ENCODE measurements at places on chromosomes 6 and 20.

DNA sequence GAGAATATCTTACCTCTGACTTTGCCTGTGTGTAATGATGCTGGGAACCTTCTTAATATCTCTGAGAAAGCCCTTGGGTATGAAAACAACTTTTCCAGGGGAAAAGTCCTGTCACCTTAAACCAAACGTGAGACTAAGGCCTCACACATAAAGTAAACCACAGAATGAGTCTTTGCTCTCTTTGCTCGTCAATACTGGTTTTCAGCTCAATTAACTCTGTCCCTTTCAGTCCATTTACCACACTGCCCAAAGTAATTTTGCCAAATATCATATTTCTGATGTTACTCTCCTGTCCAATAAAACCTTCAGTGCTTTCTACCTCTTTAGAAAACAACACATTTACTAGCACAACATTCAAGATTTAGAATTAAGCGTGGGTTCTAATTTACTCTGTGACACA, 100.5 kb upstream of the HMGCLL1 start:
- DNase-seq = no peak

DNA sequence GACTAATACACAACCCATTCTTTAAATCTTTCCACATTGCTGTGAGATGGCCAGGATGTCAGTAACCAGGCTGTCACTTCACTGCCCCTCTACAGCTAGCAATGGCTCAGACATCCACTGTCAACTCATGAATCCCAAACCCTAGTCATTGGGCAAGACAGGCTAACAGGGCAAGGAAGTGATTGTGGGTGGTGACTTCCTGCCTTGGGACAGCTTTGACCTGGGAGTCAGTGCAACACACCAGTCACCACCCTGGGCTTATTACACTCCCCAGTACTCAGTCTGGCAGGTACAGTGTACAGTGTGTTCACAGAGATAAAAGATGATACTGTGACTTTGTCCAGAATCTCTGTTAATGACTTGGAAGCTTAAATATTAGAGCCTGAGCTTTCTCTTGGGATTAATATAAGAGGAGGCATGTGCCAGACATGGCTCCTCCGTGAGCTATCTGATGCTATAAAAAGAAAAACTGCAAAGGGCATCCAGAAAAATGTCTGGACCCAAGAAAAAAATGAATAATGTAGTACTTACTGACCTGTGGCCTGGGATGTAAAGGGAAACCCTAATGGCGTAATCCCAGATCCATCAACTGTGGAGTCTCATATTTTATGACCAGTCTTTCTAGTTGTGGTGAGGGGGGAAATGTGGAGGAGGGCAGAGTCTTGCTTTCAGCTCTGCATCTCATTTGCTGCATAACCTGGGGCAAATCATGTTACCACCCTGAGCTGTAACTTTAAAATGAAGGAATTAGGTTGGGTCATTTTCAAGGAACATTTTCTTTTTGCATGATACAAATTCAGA, 244.4 kb downstream of the SLC24A3 start:
- DNase-seq = no peak

DNA sequence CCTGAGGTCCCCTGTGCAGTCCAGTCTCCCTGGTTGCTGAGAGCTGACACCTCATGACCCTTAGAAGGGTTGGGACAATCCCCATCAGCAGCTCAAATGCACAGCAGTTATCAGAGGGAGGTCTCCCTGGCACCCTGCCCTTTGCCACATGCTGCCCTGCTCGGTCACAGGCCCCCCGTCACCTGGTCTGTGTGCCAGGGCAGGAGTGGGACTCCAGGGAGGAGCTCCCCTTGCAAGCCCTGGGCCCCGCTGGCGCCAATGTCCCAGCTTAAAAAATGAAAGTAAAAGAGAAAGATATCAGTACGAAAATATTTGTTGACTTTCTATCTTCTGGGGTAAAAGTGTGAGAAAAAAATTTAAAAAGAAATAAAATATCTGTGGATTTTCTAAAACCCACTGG, 68.1 kb upstream of the SLC22A16 start:
- no peak for DNase-seq

GRCh38 chr6:25220857-25221256, 58.3 kb upstream of the CARMIL1 start:
- no peak for DNase-seq

DNA sequence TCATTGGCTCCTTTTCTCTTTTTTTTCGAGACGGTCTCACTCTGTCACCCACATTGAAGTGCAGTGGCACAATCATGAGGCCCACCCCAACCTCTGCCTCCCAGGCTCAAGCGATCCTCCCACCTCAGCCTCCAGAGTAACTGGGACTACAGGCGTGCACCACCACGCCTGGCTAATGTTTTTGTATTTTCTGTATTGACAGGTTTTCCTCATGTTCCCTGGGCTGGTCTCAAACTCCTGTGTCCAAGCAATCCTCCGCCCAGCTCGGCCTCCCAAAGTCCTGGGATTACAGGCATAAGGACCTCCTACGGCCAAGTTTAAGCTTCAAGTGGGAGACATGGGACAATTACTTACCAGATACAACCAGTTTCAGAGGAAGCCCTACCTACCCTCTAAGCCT, 9.4 kb upstream of the POU5F1 start:
- DNase-seq = no peak

GRCh38 chr6:69622230-69622629, 174.6 kb downstream of the LMBRD1 start:
- DNase-seq = no peak

- DNase-seq = no peak
Measured at GRCh38 chr6:89679215-89680120, 40.9 kb upstream of the LYRM2 start.

DNA sequence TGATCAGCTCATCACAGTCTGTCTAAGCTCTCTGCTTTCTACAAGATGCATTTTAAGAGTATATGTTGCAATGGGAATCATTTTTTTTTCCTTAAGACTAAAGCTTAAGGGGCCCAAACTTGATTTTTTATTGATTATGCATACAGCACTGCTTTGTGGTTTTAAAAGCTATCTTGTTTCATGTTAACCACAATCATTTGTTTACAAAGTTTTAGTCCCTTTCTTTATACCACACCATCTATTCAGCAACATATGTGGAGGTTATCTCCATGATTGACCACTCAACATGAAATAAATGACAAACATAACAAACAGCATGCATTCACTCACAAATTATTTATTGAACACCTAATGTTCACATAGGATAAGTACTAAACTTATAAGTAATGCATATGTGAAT, 119.1 kb downstream of the FHL5 start:
- no peak for DNase-seq

- no peak for DNase-seq
Measured at GRCh38 chr6:111789598-111789997, 83.7 kb downstream of the FYN start.

DNA sequence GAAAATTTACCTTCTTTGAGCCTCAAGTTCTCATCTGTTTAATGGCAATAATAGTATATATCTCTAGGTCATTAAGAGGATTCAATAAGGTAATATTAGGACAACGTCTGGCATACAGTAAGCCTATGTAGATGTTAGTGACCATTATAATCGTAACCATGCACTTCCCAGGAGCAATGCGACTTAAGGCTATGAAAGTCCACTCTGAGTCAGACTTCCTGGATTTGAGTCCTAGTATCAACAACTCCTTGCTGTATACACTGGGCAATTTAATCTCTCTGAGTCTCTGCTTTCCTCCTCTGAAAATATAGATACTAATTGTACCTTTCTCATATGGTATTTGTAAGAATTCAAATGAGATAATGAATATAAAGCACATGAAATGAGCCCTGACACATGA, 168.1 kb upstream of the HDDC2 start:
- DNase-seq = no peak

GRCh38 chr6:15121977-15122550, 123.8 kb upstream of the JARID2 start:
- DNase-seq = no peak

GRCh38 chr20:11376998-11377397, 540.7 kb upstream of the BTBD3 start:
- no peak for DNase-seq

DNA sequence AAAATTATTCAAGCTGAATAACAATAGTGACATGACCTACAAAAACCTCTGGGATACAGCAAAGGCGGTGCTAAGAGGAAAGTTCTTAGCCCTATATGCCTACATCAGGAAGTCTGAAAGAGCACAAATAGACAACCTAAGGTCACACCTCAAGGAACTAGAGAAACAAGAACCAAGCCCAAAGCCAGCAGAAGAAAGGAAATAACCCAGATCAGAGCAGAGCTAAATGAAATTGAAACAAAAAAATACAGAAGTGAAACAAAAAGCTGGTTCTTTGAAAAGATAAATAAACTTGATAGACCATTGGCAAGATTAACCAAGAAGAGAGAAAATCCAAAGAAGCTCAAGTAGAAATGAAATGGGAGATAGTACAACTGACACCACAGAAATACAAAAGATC, 47.6 kb upstream of the NOTCH4 start:
- DNase-seq = no peak

DNA sequence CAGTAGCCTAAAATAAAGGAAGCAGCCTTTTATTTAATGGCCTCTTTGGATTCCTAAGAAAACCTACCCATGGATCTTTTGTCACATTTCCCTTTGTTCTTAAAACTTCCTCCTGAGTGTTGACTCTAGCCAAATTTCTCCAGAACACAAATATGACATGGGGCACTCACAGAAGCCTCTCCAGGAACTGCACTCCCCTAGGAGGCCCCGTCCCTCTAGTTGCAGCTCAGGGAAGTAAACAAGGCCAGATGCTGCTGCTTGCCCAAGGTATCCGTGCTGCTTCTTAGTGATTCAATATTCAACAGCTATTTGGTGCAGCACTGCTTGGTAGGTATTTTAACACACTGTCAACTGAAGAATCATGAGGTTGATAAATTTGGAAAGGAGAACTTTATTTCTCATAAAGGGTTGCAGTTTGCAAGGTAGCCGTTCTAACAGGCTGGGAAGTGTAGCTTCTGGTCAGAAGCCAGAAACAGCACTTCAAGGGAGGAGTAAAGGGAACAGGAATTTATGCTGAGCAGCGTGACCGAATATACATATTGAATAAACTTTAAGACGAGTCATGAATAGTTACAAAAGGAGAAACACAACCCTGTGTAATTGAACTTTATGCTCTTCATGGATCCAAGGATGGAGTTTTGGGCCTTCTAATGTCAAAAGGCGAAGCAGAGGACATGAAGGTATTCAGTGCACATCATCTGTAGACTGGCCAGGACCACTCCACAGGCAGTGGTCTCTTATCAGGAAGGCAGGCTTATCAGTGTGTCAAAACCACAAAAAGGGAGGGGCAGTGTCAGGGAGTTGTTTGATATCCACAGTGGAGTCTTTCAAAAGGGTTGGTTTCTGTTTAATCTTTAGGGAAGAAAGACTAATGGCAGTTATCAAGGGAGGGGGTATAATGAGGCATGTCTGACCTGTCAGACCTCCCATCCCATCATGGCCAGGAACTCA, 63.3 kb downstream of the CD24 start:
- DNase-seq = no peak

DNA sequence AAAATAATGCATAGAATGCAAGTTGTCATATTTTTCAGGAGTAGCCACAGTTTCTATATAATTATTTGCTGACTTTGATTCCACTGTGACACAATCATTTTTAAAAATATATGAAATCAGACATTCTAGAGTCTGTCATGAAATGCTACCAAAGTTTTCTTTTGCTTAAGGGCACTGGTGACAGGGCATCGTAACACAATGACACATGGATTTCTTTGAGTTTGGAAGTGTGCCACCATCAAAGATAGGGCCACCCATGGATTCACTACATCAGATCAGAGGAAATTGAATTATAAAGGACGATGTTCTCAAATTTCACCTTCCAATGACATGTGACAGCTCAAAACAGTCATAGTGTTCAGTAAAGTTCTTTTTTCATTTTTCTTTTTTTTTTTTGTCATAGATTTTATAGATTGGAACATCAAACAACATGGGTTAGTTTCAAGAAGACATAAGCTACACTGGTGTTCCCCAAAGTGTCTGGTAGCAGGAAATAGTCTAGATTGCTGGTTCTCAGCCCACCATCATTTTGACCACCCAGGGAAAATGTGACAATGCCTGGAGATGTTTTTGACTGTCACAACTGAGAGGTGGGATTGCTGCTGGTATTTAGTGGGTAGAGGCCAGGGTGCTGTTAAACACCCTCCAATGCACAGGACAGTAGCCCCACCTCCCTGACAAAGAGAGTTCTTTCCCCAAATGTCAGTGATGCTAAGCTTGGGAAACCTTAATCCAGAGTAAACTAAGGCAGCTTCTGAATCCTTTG, 123.8 kb upstream of the DOK5 start:
- no peak for DNase-seq

DNA sequence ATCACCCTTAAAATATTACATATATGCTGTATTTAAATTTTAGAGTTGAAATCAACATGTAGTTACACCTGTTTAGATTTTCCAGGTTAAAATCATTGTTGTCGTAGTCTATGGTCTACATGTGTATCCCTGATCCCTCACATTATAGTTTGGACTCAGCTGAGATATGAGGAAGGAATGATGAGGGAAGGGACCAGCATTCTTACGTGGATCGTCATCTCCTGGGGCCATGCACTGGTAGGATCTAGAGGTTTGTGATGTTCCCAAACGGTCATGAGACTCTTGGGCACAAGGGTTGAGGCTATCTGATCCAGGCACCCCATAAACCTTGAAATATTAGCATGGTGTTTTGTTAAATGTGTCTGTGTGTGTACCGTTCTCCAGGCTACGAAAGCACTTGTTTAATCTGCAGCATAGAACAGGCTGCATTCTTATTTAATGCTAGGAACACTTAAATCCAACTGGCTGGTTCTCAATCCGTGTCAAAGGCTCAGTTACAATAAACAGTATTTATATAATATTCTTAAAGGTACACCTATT, 55.4 kb downstream of the IPCEF1 start:
- no peak for DNase-seq

DNA sequence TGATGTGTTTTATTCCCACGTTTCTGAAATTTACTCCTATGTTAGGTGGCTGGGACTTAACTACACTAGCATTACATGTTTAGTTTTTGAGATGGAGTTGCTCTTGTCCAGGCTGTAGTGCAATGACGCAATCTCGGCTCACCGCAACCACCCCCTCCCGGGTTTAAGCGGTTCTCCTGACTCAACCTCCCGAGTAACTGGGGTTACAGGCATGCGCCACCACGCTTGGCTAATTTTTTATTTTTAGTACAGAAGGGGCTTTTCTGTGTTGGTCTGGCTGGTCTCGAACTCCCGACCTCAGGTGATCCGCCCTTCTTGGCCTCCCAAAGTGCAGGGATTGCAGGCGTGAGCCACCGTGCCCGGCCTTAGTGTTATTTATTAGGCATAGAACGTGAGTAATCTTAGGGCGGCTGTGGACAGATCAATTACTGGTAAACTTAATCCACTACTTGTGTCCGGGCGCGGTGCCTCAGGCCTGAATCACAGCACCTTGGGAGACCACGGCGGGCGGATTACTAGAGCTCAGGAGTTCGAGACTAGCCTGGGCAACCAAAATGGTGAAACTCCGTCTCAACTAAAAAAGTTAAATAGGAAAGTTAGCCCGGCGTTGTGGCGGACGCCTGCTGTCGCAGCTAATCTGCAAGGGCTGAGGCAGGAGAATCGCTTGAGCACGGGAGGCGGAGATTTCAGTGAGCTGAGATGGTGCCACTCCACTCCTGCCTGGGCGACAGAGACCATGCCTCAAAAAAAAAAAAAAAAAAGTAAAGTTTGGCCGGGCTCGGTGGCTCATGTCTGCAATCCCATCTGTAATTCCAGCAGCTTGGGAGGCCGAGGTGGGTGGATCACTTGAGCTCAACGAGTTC, 123.7 kb upstream of the BTN3A2 start:
- DNase-seq = peak; percentile 75
